ENCODE measurements at places on chromosomes 4 and X.

DNA sequence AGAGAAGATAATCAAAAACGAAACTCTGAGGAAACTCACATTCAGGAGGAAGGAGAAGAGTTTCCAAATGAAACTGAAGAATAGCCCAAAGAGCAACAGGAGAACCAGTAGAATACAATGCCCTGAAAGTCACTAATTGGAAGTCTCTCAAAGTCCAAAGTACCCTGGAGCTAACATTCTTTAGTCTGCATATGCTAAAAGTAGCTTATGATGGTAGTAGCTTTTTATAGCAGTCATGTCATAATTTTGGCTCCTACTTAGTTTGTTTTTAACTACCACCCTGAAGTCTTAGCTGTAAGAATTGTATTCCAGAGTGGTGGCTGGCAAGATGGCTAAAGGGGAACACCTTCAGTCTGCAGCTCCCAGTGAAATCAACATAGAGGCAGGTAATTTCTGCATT, 100.3 kb upstream of the FGF16 start:
- DNase-seq: no peak

DNA sequence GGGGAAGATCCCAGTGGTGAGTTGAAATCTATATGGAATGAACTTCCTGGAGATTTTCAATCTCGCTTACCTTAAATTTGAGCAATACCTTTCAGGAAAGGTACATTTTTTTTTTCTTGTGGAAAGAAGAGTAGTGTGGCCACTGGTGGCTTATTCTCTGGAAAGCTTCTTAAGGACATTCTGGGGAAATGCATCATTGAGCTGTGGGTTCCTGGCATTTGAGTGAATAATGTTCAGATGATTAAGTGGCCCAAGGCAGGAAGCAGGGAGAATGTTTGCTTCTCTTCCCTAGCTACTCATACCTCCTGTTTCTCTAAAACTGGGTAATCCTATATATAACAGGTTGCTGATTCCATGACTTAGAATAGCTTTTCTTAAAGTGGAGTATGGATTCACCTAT, 31.8 kb downstream of the STAG2 start:
- DNase-seq: no peak

DNA sequence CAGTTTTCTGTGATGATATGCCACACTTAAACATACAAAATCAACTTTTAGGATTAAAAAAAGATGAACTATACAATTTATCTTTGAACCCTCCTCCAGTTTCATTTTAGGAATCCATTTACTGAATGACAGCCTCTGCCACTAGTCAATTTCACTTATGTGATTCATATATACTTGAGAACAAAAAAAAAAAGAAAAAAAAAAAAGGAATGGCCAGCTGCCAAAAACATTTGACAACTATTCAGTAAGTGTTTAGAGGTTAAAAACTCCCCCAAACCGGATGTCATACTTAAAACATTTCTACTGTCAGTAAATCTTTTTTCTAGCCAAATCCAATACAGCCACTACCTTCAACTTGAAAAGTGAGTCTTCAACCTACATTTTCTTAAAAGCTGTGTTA, 266.7 kb upstream of the MAGEB2 start:
- no peak for DNase-seq

DNA sequence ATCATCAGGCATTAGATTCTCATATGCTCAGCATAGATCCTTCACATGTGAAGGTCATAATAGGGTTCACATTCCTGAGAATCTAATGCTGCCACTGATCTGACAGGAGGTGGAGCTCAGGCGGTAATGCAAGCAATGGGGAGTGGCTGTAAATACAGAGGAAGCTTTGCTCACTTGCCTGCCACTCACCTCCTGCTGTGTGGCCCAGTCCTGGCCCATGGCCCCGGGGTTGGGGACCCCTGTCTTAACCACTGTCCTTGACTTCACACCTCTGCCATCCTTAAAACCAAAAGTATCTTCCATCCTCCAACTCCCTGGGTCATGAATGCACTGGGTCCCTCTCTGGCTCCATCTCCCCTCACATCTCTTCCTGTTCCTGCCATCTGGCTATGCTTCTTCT, 129.1 kb downstream of the HMX1 start:
- no peak for DNase-seq
